Nucleus accumbens (tissue), 56 donors: ENCODE measurements at places on chromosomes 1 and 21.

GRCh38 chr1:94672001-94672400 is 130.4 kb upstream of the F3 start:
- no peak for DNase-seq

GRCh38 chr1:158035014-158035413 is 41.6 kb downstream of the KIRREL1 start:
- DNase-seq = no peak

DNA sequence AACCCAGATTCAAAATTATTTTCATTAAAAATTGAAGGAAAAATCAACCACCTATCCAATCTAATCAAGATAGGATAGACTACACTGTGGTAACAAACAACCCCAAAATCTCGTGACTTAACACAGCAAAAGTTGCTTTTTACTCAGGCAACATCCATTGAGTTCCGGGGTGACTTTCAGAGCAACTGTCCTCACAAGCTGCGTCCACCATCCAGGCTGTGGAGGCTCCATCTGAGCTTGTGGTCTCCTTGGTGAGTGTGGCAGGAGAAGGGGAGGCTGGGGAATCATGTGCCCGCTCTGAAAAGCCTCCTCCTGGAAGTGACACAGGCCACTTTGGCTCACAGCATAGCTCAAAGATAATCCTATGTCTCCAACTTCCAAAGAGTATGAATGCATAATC is 52.4 kb downstream of the CD2 start:
- DNase-seq = no peak

DNA sequence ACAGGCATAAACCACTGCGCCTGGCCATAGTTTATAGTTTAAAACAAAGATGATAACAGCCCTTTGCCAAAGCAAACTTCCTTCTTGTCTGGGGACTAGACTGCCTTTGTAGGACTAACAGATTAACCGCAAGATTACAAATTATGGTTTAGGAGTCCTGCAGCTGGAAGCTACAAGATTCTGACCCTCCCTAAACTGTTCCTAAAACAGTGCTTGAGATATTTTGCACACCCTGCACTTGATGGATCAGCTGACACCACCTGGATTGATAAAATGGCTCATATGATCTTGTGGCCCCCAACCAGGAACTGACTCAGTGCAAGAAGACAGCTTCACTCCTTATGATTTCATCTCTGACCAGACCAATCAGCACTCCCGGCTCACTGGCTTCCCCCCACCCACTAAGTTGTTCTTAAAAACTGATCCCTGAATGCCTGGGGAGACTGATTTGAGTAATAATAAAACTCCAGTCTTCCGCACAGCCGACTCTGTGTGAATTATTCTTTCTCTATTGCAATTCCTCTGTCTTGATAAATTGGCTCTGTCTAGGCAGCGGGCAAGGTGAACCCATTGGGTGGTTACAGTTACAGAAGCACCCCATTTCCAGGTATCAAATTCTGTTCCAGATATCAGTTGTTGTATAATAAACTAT is 13.8 kb upstream of the RNF11 start:
- DNase-seq = no peak

DNA sequence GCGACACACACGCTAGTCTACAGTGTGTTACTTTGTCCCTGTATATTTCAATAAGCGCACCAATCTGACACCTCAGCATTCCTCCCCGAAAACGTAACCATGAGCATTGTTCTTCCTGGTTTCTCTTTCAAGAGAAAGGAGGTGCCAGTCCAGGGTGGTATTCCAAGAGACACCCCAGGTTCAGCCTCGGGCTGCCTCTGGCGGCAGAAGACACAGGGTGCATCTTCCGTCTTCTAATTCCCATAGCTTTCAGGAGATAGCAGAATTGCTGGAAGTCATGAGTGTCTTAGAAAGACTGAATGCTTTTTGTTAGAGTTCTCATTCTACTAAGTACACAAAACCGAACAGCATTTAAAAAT is 15.9 kb upstream of the RGS8 start:
- no peak for DNase-seq

DNA sequence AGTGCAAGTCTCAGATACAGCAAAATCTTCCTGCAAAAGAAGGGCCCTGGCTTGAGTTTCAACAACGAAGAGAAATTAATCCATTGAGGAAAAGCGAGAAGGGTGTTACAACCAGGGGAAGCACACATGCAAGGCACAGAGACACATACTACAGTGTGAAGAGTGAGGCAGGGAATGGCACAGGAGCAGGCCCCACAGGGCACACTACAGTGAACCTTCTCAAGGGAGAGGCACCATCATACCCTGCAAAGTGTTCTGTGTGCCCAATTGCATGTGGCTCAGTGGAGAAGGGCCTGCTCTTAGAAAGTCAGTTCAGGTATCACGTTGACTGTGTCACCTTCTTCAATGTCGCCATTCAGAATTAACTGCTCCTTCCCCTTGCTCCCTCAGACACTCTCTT is 60.3 kb downstream of the LMX1A start:
- DNase-seq = no peak

- no peak for DNase-seq
Measured at GRCh38 chr1:158809256-158809655, 21.9 kb upstream of the MNDA start.

DNA sequence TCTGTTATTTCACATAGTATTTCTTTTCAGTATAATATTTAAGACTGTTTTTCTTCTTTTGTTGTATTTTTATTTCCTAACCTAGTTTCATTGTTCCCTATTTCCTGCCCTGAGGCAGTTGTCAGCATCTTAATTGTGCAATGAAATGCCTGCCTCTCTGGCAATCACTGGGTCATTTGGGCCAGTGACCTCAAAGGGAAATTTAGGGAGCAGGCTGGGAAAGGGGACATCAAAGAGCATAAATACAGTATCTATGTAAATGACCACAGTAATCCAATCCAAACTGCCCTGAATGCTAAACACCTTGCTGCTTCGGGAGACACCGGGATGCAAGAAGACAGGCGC is 147.8 kb downstream of the TLR5 start:
- DNase-seq = no peak

DNA sequence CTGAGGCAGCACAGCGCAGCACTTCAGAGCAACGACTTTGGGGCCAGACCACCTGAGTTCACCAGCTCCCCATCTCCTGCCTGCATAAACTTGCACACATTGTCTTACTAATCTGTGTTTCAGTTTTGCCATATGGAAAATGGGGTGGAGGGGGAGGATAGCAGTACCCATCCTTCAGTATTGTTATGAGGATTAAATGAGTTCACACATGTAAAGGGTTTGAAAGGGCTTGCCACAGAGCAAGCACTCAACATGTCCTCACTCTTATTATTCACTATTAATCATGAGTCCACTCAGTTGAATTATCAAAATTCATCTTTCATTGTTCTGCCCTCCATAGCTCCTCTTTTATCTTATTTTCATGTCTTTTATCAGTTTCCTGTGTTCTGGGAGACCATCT is 40.1 kb upstream of the BMP8B start:
- DNase-seq = no peak

GRCh38 chr1:159996653-159997052 is 35.1 kb downstream of the PIGM start:
- DNase-seq = no peak

GRCh38 chr1:78722521-78722920 is 72.9 kb downstream of the IFI44 start:
- no peak for DNase-seq

DNA sequence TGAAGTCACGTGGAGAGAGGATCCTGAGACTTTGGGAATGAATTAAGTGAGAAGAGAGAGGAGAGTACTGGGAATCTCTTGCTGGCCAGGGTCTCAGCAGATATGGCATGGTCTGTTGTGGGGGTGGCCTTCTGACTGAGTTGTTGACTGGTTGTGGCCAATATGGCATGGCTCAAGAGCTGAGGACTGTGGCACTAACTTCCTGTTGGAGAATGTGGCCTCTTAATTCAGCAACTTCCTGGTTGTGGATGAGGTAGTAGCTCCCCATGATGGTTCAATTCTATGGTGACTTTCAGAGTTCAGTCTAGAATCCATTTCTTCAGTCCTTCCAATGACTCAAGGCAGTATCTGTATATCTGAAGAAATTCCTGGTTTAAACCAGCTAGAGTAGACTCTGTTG is 44.7 kb upstream of the PAXBP1 start:
- no peak for DNase-seq

GRCh38 chr1:113677250-113678158 is 81.8 kb downstream of the PHTF1 start:
- DNase-seq = no peak

DNA sequence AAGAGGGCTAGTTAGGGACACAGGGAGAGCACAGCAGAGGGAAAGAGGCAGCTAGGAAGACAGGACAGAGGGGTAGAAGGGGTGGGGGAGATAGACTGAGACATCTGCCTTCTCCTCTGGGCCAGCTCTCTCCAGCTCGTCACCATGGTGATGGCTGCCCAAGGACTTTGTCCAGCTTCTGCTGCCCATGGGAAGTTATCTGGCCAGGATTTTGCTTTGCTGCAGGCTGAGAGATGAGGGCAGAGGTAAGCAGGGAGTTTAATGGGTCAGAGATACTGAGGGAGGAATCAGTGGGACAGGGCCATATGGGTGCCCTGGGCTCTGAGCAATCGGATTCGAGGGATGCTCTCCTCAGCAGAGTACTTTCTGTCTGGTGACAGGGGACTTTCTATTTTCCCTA is 34.5 kb upstream of the GPR37L1 start:
- no peak for DNase-seq

GRCh38 chr1:159902541-159902940 is 2.6 kb upstream of the CFAP45 start:
- DNase-seq = no peak

- DNase-seq = no peak
Measured at GRCh38 chr1:53771648-53772047, 32.7 kb upstream of the GLIS1 start.

- DNase-seq = peak; percentile 3
Measured at GRCh38 chr1:60746278-60746791, 336.0 kb upstream of the NFIA start.

DNA sequence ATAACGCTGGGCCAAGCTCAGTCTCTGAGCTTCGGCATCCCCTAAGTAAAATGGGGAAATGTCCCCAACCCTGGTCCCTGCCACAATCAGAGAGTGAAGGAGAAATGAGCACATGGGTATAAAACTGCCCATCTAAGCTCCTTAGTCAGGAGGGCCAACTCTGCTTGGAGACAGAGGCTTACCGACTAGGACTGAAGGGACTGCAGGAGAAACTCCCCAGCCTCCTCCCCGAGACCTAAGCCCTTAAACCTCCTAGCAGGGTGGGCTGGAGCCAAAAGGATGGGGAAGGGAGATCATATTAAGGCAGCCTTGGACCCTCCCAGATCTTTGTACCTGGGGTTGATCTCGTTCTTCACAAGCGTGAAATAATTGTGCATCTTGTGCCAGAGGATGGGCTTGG is 5.5 kb downstream of the ETNK2 start:
- no peak for DNase-seq

DNA sequence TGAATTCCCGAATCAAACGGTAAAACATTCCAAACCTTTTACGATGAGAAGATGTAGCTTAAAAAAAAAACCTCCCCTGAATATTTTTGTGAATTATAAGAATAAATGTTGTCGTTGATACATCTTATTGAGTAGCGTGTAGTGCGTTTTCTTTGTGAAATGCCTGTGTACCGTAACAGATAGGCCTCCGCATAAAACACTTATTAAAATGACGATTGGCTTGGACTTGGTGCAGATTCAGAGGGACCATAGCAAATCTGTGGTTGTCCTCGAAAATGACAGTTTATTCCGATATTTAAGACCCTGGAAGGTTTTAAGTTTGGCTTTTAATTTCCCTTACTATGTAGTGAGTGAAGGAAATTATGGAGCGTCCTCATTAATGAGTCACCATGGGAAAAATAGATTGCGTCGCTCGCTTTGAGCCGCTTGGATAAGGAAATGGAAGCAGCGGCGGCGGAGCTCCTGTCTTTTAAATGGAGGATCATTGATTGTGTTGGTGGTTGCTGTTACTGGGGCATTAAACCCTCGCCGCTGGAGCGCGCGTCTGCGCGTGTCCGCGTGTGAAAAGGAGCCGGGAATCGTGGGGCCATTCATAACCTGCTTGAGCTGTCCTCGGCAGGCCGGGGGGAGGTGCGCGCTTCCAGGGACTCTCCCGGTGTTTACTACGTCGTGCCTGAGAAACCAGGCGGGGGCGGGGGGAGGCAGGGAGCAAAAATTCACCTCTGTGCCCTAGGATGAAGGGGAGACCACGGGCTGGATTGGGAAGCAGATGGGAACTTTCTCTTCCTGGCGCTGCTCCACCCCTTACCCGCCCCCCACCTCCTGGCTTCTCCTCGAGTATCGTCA is 1.6 kb downstream of the SPEN start:
- peak; percentile 77 for DNase-seq

DNA sequence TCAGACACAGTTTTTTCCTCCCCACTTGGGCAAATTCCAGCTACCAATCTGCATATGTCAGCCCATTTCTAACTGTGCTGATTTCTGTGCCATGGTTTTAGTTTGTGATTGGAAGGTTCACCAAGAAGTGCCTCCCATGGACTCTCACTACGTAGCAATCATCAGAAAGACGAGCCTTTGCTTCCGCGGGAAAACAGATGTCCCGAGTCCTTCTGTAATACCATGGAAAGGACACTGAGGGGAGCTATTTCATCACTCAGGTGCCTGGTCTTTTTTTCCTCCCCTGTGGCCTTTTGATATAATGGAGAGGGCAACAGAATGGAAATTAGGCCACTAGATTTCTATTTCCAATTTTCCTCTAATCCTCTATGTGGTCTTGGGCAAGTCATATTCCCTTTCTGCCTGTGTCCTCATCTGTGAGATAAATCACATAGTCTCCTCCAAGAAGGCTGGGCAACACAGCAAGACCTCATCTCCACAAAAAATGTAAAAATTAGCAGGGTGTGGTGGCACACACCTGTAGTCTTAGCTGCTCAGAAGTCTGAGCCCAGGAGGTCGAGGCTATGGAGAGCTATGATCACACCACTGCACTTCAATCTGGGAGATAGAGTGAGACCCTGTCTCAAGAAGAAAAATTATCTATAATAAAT is 24.8 kb downstream of the LEMD1 start:
- no peak for DNase-seq

DNA sequence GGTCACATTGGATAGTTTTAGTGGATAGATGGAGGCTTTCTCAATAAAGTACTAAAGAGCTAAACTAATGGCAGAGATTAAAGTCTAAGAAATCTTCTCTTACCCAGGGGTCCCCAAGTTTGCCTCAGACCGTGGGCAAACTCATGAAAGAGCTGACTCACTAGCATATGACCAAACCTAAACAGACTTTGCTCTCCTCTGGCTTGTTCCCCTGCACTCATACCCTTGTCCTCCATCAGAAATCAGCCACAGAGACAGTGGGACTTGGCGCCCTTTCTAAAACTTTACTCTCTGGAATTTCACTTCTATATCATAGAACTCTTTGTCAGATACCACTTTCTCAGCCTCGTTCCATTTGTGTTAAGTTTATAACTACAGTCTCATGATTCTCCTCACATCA is 17.0 kb upstream of the HSD3B2 start:
- no peak for DNase-seq

- no peak for DNase-seq
Measured at GRCh38 chr1:226322986-226323385, 14.0 kb upstream of the LIN9 start.
